Cortex of kidney (tissue), 1 donor: ENCODE measurements at places on chromosomes 6 and 20.

- DNase-seq = no peak
These were observed 260.5 kb downstream of the DLL1 start for GRCh38 chr6:170030284-170030815.

GRCh38 chr20:23683807-23684206 is 5.0 kb downstream of the CST4 start:
- DNase-seq = no peak

DNA sequence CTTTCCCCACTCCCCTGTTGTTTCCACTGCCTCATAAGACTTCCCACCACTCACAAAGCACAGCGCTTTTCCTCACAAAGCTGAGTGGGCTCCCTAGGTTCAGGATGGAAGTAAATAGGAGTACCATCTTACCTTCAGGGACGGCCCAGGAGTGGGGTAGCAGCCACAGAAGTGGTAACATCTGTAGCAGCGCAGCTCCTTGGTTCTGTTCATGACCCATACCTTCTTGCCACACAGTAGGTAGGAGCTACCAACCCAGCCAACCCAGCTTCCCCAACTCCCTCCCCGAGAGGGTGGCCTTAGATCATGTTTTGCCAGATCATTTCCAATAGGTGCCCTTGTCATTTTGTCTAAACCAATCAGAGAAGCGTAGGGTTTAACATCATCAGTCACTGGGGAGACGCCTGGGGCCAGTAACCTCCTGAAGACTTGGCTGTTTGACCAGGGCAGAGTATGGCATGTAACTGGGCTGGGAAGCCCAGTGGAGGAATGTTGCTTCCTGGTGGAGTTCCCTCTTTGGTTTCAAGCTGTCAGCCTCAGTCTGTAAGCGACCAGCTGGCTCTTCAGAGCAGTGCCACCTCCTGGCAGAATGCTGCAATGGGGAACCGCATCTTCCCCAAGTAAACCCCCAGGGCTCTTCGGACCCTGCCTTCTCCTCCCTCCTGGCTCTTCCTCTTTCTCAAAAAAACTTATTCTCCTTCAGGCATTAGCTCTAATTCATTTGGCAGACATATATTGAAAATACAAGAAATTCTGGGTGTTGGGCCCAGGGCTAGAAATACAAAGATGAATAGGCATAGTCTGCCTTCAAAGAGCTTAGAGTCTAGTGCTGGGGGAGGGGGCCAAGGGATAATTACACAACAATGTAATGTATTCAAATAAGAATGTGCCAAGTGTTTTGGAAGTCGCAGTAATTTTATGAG is at the start of gene HLA-DMA:
TSS of gene HLA-DMA (minus strand) at position 281 of the 923 bp plus-strand sequence. CDS start at position 220, 61 bp downstream.
- no peak for DNase-seq

- DNase-seq = no peak
These were observed 88.4 kb downstream of the MYB start for GRCh38 chr6:135269481-135269891.

- DNase-seq = no peak
These were observed 8.2 kb upstream of the BPIFA2 start for GRCh38 chr20:33159713-33160112.

DNA sequence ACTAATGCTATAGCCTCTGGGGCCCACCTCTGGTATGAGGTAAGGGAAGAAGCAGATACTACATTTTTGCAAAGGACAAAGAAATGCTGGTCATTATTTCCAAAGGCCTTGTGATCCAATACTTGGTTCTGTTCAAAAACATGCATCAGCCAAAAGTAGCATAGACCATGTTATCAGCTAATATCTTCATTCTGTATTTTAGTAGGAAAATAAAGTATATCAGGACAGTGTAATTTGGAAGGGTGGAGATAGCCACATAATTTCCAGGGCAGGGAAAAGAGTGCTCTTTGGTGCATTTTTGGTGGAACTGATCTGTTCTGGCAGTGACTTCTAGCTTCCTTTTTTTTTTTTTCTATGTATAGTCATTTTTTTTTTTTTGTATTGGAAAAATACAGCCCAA is 258.0 kb upstream of the SOX4 start:
- DNase-seq = no peak

- no peak for DNase-seq
These were observed 29.7 kb upstream of the APCDD1L start for GRCh38 chr20:58544891-58545290.

GRCh38 chr6:1538369-1538768 is 71.3 kb upstream of the FOXC1 start:
- no peak for DNase-seq

- no peak for DNase-seq
These were observed 40.2 kb upstream of the FAM50B start for GRCh38 chr6:3808759-3809514.

- DNase-seq = no peak
These were observed 59.6 kb downstream of the ERMARD start for GRCh38 chr6:169811072-169811471.

GRCh38 chr20:63320041-63320511 is 27.1 kb downstream of the COL20A1 start:
- DNase-seq = no peak

- no peak for DNase-seq
These were observed 134.0 kb downstream of the QRSL1 start for GRCh38 chr6:106763361-106763760.

GRCh38 chr6:30983439-30983838 is at the start of gene MUC21:
MUC21 (plus strand) TSS chr6:30983718; CDS start chr6:30983959, 241 bp downstream.
- no peak for DNase-seq

GRCh38 chr6:37085198-37085597 is 79.7 kb downstream of the FGD2 start:
- DNase-seq = no peak

DNA sequence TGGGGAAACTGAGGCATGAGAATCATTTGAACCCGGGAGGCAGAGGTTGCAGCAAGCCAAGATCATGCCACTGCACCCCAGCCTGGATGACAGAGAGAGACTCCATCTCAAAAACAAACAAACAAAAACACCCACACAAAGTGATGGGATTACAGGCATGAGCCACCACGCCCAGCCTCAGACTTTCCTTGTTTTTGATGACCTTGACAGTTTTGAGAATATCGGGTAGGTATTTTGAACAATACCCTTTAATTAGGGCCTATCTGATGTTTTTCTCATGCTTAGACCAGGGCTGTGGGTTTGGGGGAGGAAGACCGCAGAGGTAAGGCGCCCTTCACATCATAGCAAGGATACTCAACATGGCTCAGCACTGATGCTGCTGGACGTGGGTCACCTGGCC is 63.4 kb downstream of the ADNP start:
- no peak for DNase-seq

- DNase-seq = no peak
These were observed 62.1 kb downstream of the FOXO3 start for GRCh38 chr6:108622641-108623298.

DNA sequence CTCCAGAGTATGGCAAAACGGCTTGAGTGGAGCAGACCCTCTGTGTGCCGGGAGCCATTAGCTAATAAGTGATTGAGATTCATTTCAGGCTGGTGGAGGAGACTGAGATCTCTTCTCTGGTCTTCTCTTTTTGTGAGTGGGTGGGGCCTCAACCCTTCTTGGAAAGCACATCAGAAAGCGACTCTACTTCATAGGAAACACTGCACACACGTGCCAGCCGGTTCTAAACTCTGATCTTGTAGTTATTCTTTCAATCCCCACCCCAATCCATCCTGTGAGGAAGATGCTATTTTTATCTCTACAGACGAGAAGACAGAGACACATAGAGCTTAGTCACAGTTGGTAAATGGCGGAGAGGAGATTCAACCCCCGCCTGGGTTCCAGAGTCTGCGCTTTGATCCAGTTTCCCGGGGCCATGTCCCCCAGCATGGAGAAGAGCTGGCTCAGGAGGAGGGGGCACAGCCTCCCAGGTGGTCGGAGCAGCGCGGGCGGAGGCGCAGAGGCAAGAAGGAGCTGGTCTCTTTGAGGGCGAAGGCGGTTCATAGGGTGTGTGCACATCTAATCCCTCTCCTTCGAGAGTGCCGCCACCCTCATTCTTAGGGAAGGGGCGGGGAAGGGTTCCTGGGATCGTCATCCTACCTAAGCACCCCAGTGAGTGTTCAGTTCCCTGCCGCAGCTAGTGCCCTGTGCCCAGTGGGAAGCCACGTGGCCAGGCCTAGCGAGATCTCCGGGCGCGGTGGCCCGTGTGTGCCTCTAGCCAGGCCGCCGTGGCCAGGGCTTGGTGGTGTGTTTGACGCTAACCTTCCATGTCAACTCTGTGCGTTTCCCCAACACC is 49.0 kb upstream of the TAGAP start:
- DNase-seq = no peak

GRCh38 chr6:40369891-40370290 is 217.3 kb downstream of the LRFN2 start:
- DNase-seq = no peak

DNA sequence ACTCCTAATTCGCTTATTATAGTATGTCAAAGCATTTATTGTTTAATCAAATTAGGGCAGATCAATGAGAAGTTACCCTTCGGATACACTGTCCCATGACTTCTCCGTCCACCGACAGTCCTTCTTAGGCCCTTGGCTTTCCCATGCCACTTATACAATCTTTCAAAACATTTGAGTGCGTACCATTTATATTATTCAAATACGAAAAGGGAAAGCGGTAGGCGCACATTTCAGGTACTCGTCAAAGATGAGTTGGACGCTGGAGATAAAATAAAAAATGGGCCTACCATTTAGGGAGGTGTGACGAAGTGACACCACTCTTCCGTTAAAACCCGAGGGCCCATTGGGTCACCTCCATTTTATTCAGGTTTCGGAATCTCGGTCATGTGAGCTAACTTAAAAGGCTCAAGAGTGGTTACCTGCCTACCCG is 542 bp upstream of the AFG1L start:
- DNase-seq = no peak

GRCh38 chr6:47175656-47176055 is 133.5 kb upstream of the ADGRF1 start:
- DNase-seq = no peak

DNA sequence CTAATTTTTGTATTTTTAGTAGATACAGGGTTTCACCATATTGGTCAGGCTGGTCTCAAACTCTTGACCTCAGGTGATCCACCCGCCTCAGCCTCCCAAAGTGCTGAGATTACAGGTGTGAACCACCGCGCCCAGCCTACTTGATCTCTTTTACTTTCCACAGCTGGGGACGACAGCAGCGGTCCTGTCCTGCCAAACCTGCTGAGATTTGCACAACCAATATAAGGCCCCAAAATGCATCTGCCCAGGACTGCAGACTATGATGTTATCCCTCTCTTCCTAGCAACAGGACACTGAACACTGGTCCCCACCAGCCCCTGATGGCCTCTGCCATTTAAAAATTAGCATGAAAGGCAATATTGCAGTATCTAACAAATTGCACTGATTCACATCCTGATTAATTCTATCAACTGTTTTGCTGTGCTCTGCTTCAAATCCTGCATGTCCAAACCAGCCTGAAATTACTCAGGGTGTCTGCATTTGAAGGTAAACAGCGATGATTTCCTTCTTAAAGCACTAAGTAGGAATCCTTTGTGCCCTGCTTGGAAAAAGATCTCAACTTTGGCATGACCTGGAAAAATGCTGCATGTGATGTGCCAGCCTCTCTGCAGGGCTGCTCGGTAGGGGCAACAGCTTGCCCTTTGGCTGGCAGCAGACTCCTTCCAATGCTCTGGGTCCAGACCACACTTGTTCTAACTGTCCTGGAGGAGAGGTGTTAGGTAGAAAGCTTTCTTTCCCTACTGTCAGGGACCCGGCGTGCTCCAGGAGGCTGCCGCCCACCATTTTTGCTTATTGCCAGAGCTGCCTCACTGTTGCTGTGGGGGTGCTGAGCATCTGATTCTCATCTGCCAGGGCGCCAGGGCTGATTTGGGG is 27.4 kb upstream of the PXDC1 start:
- DNase-seq = no peak

DNA sequence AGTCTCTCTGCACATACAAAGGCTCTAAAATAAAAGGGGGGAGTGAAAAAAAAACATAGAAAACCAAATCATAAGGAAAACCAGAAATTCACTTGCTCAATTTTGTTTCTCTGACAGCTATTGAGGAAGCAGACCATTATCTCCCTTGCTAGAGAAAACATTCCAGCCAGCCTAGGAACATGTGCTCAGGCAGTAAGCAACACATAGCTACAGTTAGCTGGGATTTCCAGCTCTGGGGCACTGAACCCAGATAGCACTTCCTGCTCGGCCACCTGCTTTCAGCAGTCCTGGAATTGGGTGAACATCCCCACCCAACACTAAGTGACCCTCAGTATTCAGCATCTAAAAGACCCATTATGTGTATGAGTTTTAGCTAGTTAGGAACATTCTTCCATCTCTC is 61.3 kb downstream of the TNFRSF21 start:
- no peak for DNase-seq

- DNase-seq = no peak
These were observed 583.5 kb downstream of the EYS start for GRCh38 chr6:65123521-65123920.

DNA sequence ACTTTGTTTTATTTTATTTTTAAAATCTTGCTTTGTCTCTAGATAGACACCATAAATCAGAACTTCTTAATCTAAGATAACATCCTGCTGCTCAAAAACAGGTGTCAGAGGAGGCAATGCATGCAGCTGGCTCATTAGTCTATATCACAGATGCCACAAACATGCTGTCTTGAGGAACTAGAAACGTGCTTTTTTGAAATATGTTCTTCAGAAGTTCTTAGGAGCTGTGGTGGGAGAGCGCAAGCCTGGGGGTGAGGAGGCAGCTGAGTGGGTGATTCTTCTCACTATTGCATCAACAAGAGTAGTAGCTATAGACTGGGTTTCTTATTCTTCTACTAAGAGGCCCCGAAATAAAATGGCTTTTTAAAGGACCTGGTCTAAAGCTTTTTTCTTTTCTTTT is 23.4 kb downstream of the IL22RA2 start:
- no peak for DNase-seq

GRCh38 chr6:32337186-32337805 is 34.4 kb downstream of the TSBP1 start:
- no peak for DNase-seq

DNA sequence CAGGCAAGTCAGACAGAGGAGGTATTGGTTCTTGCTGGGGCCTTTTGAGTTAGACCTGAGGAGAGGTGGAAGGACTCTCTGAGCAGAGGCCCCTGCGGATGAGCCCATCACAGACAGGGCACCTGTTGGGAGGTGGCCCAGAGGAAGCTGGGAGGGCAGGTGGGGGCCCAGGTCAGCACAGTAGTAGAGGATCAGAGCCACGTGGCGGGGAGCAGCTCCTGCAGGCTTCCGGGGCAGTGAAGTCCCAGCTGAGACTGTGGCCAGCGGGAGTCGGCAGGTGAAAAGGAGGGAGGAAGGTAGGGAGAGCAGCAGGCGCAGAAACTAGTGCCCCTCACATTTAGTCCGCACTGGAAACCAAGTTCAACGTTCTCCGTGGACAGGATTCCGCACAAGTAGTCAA is 61.8 kb downstream of the RSPH3 start:
- no peak for DNase-seq

DNA sequence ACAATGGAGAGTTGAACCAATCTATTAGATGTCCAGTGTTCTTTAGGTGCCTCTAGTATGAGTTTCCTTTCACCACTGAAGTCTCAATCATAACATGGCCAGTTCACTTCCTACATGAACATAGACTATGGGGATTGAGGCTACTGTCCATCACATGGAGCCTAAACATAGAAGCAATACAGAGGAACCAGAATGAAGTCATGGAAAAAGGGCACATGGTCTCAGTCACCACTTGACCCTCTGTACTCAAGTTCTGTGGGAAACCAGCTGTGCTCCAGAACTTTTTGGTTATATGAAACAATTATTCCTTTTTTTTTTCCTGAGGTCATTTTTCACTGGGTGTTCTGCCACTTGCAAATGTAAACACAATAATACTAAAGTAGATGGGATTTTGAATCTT is 762.5 kb downstream of the CBLN4 start:
- DNase-seq = no peak

- DNase-seq = no peak
These were observed 209.6 kb downstream of the ERMARD start for GRCh38 chr6:169960886-169961611.
